ENCODE measurements at places on chromosomes 4 and X.
A peak's percentile ranks its signal among the peaks of the same experiment; 100 is the strongest.

DNA sequence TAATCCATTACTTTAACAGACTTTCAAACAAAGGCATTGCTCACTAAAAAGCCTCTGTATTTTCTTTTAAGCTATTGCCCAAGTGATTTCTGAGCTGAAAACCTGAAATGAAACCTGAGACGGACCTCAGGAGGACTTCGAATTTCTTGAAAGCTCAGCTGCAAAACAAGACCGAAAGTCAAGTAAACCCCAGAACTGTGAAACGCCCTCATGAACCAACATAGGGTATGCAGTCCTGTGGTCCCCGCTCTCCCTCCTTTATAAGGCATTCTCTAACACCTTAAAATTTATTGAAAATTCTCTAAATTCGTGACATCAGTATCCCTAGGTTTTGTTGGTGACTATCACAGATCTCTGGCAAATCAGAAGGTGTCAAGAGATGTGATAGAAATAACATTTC, 91.8 kb downstream of the SHISA3 start:
- no peak for DNase-seq

DNA sequence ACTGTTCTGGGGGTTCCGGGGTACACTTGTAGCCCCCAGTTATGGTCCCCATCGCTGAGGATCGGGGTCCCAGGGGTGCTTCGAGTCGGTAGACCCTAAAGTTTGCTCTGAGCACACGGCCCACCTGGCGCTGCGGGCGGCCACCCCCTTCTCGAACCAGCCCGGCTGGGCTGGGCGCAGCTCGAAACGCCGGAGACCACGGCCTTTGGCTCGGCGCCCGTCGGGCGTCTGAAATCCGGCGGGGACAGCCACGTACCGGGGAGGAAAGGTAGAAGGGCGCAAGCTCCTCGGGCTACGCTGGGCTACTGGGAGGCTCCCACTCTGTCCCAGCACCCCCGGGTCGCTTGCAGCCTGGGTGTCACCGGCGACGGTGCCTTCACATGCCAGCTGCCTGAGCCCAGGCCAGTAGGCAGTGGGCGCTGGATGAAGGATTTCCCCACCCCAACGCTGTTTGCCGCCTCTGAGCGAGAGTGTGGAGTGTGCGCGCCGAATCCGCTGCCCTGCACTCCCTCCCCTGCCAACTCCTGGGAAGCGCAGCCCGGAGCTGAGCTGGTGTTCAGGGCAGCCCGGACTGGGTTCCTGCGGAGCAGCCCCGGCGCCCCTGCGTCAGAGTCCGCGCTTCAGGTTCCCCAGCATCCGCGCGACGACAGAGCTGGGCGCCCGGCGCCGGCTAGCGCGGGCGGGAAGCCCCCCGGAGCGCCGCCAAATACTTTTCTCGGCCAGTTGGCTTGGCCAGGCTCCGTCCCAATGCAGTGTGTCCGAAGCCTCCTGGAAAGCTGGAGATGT, 637 bp downstream of the MAMLD1 start:
- peak; percentile 58 for DNase-seq

DNA sequence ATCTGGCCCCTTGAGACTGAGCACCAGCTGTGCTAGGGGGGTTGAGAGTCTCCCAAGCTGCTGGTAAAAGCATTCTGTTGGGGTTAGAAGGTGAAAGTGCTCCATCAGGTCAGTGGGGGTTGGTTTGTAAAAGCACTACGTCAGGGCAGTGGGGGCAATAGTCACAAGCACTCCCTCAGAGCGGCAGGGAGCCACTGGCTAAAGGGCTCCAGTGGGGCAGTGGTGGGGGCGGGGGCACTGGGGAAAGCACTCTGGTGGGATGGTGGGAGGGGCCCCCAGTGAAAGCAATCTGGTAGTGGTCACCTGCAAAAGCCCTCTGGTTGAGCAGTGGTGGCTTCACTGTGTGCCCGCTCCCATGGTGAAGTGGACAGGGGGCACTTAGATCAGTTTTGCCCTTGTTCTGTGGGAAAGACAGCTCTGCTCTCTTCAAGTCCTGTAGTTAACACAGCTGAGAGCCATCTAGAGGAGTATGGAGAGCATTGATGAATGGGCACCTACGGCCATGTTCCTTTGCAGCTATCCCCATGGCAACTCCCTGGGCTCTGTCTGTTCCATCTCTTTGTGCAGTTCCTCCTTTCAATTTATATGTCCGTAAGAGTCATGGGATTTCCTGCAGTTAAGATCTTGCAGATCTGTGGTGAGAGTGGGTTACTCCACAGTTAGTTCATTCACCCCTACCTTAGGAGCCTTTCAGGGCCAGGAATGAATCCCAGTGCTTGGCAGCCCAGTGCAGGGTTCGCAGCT, 106.4 kb downstream of the SH3BGRL start:
- no peak for DNase-seq

DNA sequence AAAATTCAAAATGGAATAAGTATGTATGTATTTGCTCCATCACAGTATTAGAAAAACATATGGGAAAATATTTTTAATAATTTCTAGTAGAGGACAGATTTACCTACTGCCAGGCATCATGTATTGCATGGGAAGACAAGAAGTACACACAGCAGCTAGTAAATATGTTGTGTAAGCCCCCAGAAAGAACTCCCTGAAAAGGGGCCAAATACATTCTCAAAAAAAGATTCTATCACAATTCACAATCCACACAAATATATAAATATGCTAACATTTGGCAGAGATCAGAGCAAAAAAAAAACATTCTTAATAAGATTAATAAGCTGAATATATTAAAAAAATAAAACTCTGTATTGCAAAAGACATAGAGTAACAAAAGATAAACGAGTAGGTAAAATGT, 28.0 kb downstream of the SLC10A6 start:
- DNase-seq: no peak

- DNase-seq: no peak
These were observed 41.2 kb downstream of the COL4A6 start for GRCh38 chrX:108396986-108397385.

DNA sequence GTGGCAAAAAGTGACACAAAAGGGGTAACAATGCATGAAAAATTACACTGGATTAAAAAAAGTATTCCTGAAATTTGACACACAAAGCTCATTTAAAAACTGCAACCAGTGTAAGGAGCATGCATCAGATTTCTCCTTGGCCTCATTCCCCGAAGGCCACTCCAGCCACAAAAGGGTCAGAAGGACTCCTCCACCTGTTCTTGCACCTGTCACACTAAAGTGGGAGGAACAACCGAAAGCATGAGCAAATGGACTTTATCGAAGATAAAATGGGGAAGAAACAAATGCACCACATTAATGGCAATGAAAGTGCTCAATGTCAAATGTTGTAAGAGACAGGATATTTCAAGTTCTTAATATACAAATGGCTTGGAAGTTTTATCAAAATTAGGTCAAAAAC, 88.2 kb downstream of the ADGRA3 start:
- DNase-seq: peak; percentile 29

DNA sequence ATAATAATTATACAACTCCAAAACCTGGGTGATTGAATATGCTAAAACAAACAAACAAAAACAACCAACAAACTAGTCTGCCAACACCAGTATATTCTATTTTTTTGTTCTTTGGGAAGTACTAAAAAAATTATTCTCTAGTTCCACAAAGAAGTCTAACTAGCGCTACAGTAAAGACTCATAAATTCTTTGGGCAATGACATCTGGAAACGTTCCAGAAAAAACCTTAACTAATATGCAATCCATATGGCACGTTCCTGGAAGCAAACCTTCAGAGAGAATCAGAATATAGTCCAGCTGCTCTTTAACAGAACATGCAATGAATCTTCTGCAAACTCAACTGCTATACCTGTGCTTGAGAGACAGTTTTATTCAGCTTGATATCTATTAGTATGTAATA, 500.1 kb downstream of the TRAM1L1 start:
- DNase-seq: no peak

DNA sequence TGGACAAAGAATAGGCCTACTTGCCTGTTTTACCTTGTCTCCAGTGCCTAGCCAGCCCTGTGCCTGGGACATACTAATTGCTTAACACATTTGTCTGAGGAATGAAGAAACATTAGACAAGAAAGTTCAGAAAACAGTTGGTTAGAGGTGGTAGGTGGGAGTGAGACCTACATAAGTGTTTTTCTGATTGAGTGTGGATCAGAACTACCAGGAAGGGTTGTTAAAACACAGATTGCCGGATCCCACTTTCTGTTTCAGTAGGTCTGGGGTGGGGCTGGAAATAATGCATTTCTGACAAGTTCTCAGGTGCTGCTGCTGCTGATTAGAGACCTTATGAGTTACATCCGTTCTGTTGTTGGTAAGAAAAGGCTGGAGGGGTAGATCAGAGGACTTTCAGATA, 5.7 kb upstream of the JADE1 start:
- DNase-seq: no peak

DNA sequence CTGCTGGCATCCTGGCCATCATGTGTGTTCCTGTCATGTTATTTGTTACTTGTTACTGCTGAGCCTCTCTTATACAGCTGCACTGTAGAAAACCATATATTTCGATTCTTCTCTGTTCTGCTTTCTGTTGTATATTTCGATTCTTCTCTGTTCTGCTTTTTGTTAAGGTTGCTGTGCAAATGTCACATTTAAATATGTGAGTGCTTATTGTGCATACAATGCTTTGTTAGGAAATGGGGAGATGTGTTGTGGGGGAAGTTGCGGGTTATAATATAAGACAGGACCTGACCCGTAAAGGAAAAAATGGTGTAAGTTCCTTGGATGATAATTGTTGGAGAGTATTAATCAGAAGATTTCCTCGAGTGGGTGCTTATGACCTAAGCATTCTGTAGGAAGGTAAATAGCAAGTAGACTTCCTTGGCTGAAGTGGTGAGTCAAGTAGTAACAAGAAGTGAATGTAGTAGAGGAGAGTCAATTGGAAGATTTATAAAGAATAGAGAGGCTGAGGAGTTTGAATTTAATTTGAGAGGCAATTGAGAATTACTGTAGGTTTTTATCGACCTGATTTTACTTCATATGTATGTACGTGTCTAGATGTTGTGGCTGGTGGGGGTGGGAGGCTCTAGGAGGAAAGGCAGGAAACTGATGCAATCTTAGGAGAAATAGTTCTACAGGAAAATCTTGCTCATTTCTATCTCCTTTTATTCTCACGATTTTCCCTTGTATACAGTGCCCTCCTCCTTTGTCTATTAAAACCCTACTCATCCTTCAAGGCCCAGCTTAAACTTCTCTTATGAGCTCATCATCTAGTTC, 8.5 kb downstream of the OGT start:
- no peak for DNase-seq

GRCh38 chr4:78370631-78371372, 180.8 kb upstream of the ANXA3 start:
- no peak for DNase-seq

DNA sequence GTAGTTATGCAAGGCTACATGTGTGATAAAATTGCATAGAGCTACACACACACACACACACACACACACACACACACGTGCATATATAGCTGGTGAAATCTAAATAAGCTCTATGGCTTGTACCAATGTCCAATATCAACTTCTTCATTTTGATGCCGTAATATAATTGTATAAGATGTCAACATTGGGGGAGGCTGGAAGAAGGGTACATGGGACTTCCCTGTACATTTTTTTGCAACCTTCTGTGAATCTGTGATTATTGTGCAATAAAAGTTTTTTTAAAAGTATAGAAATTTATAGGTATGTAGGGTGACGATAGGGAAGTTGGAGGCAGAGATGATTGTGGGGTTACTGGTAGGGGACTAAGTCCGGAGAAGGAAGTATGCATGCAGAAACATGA, 105.5 kb downstream of the HDAC8 start:
- no peak for DNase-seq

- DNase-seq: no peak
These were observed 104.1 kb downstream of the ANOS1 start for GRCh38 chrX:8627796-8628195.

DNA sequence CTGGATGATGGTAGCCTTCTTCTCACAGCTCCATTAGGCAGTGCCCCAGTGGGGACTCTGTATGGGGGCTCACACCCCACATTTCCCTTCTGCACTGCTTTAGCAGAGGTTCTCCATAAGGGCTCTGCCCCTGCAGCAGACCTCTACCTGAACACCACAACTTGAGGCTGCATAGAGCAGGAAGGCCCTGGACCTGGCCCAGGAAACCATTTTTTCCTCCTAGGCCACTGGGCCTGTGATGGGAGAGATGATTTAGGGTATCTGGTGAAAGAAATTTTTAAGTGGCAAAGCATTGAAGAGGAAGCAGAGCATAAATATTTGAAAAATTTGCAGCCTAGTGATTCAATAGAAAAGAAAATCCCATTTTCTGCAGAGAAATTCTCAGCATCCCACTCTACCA, 17.3 kb downstream of the F8A3 start:
- no peak for DNase-seq

- DNase-seq: no peak
These were observed 27.3 kb downstream of the COL25A1 start for GRCh38 chr4:109275066-109275745.

DNA sequence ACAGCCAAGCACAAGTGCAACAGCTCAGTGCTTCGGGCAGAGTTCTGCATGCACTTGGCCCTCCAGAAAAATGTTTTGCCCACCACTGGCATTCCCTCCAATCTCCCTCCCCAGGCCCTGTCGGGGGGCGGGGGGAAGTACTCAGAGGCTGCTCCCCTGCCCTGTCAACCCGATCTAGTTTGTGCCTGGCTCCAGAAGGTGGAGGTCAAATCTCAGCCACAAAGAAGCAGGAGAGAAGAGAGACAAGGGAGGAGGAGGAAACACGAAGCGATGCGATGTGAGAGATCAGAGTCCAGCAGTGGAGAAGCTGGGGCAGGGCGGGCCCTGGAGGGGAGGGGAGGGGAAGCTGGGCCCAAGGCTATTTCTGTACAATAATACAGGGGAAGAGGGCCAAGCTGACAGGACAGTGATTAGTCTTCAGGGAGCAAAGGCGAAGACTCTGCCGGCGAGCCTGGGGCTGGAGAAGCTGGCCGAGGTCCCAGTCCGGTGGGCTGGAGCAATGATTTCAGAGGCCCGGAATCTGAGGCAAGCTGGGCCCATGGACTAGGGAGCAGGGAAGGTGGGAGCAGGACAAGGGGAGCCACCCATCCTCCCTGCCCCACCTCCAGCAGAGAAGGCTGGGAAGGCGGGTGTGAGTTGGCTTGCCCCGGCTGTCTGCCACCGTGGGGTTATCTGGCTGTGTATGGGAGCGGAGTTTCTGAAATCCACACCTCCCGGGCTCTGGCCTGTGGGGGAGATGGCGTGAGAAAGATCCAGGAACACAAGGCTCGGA, 167.1 kb downstream of the EFNB1 start:
- DNase-seq: peak; percentile 81
